ENCODE measurements at places on chromosomes 3 and 15.

DNA sequence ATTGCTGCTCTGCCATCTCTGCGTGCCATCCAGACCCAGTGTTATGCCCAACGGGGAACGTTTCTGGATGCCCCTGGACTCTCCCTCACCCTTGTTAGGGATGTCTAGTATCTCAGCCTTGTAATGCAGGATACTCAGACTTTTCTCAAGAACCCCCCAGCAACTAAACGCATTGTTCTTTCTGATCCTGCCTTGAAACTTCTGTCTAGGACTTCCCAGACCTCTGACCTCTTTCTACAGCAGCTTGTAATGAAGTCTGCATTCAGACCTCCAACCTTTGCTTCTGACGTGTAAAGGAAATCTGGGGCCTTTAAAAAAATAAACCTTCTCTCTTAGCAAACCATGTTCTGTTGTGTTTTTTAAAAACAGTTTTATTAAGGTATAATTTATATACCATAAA lies 139.5 kb downstream of the KCNAB1 start:
- no peak for DNase-seq

GRCh38 chr15:40992241-40992741 lies 39.0 kb downstream of the CHAC1 start:
- no peak for DNase-seq

DNA sequence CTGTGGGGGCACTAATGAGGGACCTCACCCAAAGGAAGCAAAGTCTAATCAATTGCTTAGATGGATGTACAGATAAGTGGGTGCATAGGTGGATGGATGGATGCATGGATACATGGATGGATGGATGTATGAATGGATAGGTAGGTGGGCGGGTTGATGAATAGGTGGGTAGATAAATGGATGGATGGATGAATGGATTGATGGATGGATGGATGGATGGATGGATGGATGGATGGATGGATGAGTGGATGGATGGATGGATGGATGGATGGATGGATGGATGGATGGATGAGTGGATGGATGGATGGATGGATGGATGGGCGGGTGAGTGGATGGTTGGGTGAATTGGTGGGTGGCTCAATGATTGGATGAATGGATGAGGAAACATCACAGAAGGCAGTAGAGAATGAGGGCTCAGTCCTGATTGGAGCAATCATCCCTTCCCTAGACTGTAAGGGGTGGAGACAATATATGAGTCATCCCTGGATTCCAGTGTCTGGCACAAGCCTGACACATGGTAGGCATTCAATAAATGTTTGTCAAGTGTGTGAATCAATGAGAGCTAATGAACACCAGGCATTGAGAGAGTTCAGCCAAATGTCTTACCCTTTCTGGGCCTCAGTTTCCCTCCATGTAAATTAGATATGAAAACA lies 40.4 kb upstream of the PXYLP1 start:
- DNase-seq = no peak

DNA sequence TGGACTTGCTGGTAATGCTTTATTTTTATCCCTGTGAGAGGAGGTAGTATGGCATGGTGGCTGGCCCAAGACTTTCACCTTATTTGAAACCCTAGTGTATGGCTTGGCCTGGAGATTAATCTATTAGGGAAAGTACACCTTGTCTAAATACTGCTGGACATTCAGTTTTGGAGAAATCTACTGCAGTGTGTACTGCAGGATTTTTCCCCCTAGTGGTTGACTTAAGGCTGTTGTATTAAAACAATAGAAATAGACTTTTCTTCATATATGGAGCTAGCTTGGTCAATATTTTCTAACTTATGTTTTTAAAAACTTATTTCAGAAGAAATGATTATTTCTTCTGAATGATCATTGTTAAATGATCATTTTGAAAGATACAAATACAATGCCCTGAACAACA lies 13.9 kb upstream of the SLITRK3 start:
- DNase-seq = no peak

DNA sequence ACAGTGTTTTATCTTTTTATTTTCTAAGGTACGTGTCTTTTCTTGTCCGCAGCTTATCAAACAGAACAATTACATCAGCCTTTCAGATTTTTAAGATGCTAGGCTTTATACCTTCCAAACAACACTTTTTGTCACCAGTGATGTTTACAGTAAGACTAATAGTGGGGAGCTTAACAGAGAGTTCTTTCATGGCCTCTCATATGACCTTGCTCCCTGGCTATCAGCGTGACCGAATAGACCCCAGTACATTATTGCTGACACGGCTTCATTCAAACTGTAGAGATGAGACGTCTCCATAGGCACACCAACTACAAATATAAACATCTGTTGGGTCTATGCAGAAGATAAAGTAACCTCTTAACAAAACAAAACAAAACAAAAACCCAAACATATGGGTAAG lies 477.6 kb upstream of the KCNMB2 start:
- DNase-seq = no peak

- DNase-seq = peak; percentile 87
These were observed at the start of gene YEATS2 for GRCh38 chr3:183697610-183698317. TSS of gene YEATS2 (plus strand) at chr3:183697797. CDS start at chr3:183715163, 17,366 bp downstream.

DNA sequence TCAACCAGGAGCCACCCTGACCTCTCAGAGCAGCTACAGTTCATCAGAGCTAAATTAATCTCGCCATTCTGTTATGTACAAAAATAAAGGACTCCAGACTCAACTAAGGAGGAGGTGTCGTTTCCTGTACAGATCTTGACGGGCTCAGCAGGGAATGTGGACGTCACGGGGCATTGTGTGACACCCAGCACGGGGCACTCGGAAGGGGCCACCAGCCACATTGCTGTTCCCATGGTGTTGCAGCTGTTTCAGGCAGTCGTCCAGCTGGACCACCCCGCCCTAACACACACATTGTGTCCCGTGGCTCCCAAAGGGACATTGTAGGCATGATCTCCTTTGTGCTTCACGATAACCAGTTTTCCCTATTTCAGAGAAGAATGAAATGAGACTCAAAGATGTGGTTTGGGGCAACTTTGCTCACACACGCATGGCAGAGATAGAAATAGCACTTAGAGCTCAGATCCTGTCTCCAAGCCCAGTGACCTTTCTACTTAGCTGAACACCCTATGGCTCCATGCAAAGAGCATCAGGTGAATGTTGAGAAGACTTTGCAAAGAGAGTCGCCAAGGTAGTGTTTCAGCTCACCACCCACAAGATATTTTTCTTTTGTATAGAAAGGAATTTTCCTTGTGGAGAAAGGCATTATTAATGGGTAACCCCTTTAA lies 5.5 kb downstream of the SSUH2 start:
- no peak for DNase-seq

DNA sequence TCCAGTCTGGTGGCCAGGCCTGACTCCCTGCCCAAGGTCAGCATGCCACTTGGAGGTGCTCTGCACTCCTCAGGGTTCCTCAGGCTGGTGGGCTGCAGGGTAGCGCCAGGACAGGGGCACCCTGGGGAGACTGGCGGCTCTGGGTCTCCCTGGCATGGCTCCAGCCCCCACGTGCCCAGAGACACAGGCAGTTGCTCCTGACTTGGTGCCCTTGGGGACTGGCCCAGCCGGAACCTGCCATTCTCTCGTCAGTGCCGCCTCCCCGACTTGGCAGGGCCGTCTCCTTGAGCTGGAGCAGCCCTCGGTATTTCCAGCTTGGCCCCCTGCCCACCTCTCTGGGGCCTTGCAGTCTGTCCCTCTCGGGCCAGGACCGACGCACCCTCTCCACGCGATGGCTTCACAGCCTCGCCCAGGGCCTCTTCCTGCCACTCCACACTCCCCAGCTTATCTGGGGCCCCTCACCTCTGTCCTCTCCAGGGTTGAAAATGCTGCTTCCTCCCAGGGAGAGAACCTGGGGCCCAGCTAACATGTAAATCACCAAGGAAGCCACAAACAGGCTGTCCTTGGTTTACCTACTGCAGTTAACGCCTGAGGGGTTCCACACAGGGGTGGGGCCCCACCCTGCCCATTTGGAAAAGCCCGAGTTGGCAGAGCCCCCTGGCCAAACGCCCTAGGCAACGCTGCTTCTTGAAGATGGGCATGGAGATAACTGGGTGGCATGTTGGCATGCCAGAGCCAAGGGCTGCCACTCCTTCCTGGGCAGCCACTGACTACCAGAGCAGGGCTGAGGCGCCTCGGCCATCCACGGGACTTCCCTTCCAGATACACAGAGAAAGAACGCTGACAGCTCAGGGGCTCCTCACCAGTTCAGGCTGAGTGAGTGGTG lies 61.4 kb downstream of the SMAD6 start:
- no peak for DNase-seq

GRCh38 chr3:48696601-48697000 lies 10.9 kb upstream of the NCKIPSD start:
- no peak for DNase-seq

DNA sequence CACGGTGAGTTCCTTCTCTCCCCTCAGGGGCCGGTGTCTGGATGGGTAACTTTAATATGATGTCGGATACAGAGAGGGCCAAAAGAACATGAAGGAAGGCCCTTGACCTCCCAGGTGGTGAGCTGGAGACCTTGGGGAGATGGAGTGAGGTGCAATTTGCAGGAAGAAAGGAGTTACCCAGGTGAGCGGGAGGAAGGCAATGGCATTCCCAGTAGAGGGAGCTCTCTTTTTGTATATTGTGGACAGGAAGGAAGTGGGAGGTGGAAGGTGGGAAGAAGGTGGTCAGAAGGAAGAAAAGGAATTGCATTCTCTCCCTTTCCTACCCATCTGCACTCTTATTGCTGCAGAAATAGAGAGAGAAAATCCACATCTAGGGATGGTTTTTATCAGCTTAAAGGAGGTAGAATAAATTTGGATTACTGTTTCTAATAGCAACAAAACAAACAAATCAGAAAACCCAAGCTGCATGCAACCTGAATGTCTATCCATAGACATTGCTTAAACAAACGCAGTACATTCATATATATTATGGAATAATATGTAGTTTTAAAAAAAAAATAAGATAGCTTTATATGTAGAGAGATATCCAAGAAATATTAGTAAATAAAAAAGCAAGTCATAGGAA lies 169.0 kb upstream of the TSC22D2 start:
- DNase-seq = no peak

GRCh38 chr15:70741677-70742293 lies 21.6 kb downstream of the UACA start:
- no peak for DNase-seq

GRCh38 chr3:155332716-155333115 lies 39.2 kb upstream of the STRIT1 start:
- no peak for DNase-seq

DNA sequence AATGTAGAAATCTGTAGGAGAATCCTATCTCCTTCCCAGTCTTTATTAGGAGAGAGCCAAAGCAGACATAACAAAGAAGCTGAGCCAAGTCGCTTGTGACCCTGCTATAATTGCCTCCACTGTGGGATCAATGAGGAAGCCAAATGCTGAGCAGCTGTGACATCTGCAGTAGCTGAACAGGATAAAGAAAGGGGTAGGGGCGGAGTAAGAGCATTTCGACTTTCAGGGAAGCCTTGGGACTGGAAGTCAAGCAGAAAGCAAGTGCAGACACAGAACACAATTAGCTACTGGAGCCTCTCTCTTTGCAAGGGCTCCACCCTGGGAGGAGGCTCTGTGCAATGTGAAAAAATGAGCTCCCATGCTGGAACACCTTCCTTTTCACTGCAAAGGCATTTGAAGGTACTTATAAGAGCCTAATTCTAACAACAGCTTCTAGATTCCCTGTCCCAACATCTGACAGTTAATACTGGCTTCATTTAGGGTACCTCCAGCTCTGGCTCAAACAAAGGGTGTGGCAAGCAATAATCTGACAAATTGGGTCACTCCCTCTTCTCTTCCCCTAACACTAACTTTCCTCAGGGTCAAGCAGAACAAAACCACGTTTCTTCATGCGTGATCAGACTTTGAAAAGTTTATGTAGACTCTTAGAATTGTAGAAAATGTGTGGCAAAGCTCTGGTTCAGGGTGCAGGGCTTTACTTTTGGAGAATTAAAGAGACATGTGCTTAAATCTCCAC lies 166.4 kb downstream of the CADPS start:
- DNase-seq = no peak

GRCh38 chr15:92667970-92668485 lies 12.5 kb upstream of the FAM174B start:
- no peak for DNase-seq

DNA sequence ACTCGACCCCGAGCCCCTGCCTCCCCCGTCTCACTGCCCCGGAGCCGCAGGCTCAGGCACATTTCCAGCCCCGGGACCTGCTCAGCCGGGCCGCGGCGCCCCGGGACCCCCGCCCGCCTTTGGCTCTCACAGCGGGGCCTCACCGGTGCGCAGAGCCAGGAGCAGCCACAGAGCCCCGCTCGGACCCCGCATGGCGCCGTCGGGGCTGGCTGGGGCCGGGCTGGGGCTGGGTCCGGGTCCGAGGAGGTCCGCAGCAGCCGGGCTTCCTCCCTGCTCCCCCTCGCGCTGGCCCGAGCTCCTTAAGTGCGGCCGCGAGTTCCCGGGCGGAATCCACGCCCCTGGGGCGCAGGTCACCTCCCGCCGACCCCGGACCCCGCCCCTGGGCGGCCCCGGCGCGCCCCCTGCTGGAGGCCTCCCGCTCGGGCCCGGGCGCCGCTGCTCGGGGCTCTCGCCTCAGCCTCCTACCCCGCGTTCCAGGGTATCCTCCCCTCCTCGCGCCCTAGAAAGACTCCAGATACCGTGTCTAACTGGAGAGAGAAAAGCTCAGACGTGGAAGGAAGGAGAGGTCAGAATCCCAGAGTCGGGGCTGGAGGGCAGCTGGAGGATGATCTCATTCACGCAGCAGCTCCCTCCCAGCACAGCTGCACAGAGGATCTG lies at the start of gene MELTF:
Gene MELTF, minus strand, starts transcription at position 307 of the 657 bp plus-strand sequence. Its CDS starts 115 bp downstream, at position 192.
- peak; percentile 84 for DNase-seq

DNA sequence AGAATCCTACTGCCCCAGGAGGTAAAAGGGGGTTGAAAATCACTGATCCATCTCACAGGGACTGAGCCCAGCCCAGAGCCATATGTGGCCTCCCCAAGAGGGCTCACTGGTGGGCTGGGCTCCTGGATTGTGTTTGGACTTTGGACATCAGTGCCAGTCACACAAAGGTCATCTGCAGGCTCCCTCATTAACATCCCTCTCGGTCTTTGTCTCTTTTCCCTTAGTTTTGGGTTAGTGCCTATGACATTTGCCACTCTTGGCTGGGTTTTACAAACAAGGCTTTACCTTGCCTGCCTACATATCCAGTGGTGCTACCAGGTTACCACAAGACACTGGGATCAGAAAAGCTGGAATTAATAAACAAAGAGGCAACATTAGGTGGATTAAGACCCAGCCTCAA lies 27.9 kb downstream of the IFT122 start:
- no peak for DNase-seq

DNA sequence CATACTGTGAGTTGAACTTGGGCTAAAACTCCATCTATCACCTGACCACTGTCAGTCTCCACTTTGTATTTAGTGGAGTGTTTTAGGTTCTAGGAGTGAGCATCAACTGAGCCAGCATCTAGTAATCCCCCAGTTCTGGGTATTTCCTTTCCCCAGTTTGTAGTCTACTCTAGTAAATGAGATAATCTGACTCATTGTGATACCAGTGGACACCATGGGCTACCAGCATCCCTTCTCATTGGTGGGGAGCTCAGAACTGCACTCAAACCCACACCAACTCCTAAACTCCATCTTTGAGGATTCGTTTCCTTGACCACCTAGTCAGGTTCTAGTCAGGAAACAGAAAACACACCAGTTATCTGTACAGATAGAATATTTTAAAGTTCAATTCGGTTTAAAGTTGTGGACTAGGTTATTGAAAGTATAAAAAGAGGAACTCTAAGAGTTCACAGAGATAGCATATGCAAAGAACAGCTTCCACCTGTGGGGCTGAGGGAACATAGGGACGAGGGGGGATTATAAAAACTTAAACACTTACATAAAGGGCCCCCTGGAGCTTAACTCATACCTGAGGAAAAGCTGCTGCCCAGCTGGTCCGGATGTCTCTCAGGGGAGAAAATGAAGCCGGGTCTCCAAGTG lies 36.0 kb downstream of the LEO1 start:
- peak; percentile 46 for DNase-seq
